ENCODE measurements at places on chromosomes 6 and 20. TPM values are rescaled to one million over a fixed set of nuclear protein-coding genes. Genes with fewer than 3 reads are reported as not detected.
A peak's percentile ranks its signal among the peaks of the same experiment; 100 is the strongest.

Gene CDSN
- not detected for total RNA-seq

Gene EIF6
- 184 TPM for total RNA-seq

Gene E2F1
- 35.3 TPM for total RNA-seq

Gene CFB
- not detected for total RNA-seq

Gene WFDC9
- total RNA-seq, result not detected

Gene UBD
- total RNA-seq, result not detected

Gene ZSCAN9
- 13.1 TPM for total RNA-seq

Gene KIF25
- 2.0 TPM for total RNA-seq

Gene WFDC5
- total RNA-seq, result not detected

Gene BEND6
- 1.9 TPM for total RNA-seq

Gene GPR6
- 0.37 TPM for total RNA-seq

DNA sequence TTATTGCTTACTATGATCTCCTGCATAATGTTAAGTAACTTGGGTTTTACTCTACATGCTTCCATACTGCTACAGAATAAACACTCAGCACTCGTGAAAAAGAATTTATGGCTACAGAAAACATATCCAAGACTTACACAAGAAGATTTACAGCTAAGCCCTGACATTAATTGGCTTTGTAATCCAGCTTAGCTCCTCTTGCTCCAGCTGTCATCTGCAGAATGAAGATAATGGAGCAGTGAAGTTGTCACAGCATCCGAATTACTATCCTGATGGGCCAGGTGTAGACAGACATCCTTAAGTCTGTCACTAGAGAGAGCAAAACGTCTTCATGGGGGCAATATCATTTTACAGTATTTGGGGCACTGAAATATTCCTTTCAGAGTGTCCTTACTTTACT lies 155.3 kb downstream of the PRKN start:
- no peak overlapping the region for H3K27ac ChIP-seq
- H3K4me3 ChIP-seq, result no peak overlapping the region
- no peaks in the 10 kb centered on the region for H3K36me3 ChIP-seq
- DNase-seq, result no peak
- H3K27me3 ChIP-seq, result no peaks in the 10 kb centered on the region

DNA sequence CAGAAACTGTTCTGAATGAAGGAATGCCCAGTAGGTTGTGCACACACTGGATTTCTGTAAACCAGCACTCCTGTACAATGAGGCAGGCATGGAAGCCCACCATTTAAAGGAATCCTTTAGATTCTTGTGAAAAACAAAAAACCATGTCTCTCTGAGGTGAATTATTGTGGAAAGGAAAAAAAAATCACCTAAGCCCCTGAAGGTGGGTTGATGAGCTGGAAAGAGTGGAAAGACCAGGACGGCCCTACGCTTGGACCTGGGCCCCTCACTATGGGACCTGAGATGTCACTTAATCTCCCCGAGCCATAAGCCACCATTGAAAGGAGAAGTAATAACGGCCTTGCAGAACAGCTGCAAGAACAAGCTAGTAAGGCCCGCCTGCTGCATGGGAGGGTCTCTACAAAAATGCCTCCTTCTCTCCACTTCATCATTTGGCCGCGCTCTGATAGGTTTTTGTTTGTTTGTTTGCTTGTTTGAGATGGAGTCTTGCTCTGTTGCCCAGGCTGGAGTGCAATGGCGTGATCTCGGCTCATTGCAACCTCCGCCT lies 68.8 kb downstream of the RAB44 start:
- H3K4me3 ChIP-seq, result no peak overlapping the region
- H3K4me1 ChIP-seq, result no peaks in the 10 kb centered on the region
- H3K27me3 ChIP-seq, result no peaks in the 10 kb centered on the region

DNA sequence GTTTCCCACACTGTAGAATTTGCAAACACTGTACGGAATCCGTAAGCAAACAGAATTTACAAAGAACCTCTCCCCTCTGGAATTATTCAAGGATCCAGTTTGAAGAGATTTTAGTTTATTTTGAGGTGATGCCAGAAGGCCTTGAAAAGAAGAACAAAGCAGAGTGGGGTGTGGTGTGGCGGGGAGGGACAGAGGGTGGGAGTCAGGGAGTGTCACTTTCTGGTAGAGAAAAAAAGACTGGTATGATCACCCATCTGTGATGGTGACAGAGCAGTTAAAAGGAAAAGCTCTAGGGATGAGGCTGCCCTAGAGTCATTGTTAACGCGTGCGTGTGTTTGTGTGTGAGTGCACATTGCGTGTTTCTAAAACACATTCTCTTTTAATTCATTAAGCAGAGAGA lies 97.0 kb upstream of the F13A1 start:
- no peak for DNase-seq
- no peak overlapping the region for H3K4me3 ChIP-seq
- H3K4me1 ChIP-seq, result no peaks in the 10 kb centered on the region
- H3K36me3 ChIP-seq, result no peaks in the 10 kb centered on the region
- peaks cover 1% of the 10 kb centered on the region for H3K27me3 ChIP-seq

- peaks cover 17% of the 10 kb centered on the region for H3K4me1 ChIP-seq
- H3K27ac ChIP-seq, result no peak overlapping the region
- H3K4me3 ChIP-seq, result no peak overlapping the region
These were observed 3.9 kb downstream of the MAP7 start for GRCh38 chr6:136546331-136546730.

DNA sequence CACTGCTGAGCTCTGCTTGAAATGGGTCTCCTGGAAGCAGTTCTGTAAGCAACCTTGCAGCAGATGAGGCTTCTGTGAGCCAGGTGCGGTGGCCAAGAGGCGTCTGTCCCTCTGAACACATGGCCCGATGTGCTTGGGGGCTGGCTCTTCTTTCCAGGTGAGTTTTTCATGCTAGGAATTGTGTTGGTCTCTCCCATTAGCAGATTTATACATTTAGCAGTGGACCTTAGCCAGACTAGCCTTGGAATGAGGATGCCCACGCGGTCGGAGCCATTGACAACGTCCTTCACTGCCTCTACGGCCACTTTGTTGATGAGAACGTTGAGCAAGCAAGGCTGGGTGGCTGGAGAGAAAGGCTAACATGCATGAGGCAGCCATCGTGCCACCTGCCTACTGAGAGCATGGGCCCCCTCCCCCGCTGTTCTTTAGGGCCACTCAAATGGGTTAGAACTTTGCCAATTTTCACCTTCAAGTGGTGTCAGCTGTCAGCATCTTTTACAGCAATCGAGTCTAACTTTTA lies 33.5 kb downstream of the ERMARD start:
- H3K4me1 ChIP-seq, result peaks cover 3% of the 10 kb centered on the region
- H3K27me3 ChIP-seq, result peaks cover 6% of the 10 kb centered on the region
- H3K4me3 ChIP-seq, result no peak overlapping the region
- H3K27ac ChIP-seq, result no peak overlapping the region
- no peaks in the 10 kb centered on the region for H3K36me3 ChIP-seq

DNA sequence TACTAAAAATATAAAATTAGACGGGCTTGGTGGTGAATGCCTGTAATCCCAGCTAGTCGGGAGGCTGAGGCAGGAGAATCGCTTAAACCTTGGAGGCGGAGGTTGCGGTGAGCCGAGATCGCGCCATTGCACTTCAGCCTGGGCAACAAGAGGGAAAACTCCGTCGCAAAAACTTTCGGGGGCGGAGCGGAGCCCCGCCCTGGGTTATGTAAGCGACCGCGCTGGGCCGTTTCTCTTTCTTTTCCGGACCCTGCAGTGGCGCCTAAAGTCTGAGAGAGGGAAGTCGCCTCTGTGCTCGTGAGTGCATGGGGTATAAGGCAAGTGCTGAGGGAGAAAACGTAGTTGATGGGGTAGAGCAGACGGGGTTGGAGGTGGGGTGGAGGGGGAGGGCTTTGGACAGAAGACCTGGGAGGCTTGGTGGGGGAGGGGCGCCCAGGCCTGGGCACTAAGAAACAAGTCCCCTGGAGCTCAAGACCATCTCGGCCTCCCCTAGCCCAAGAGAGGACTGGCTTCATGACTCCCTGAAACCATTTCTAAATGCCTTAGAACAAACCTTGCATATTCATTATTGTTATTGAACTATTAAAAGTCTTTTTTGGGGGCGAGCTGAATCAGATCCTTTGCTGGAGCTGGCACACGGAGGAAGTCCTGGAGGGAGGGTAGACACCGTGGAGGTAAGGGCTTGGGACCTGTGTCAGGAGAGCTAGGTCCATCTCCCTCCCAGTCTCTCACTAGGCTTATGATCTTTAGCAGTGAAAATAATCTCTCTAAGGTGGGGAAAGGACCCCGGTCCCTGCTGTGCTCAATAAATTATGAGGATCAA lies 2.7 kb upstream of the MICA start:
- peaks cover 2% of the 10 kb centered on the region for H3K4me1 ChIP-seq
- no peak for DNase-seq
- peaks cover 3% of the 10 kb centered on the region for H3K27me3 ChIP-seq
- H3K36me3 ChIP-seq, result no peaks in the 10 kb centered on the region
- peak overlapping the region; percentile 38 for H3K4me3 ChIP-seq
- no peak overlapping the region for H3K27ac ChIP-seq

GRCh38 chr6:153449279-153449678 lies 318.2 kb upstream of the RGS17 start:
- H3K27me3 ChIP-seq, result no peaks in the 10 kb centered on the region
- H3K27ac ChIP-seq, result no peak overlapping the region
- H3K36me3 ChIP-seq, result peaks cover 6% of the 10 kb centered on the region
- no peak overlapping the region for H3K4me3 ChIP-seq
- no peaks in the 10 kb centered on the region for H3K4me1 ChIP-seq

GRCh38 chr6:154306696-154307095 lies 49.9 kb downstream of the IPCEF1 start:
- H3K27ac ChIP-seq, result no peak overlapping the region
- no peak for DNase-seq
- no peaks in the 10 kb centered on the region for H3K27me3 ChIP-seq
- no peaks in the 10 kb centered on the region for H3K36me3 ChIP-seq

- peak; percentile 51 for DNase-seq
- no peaks in the 10 kb centered on the region for H3K27me3 ChIP-seq
- H3K4me3 ChIP-seq, result no peak overlapping the region
These were observed 50.1 kb downstream of the CYP24A1 start for GRCh38 chr20:54123587-54124180.

GRCh38 chr6:49540614-49541013 lies 9.9 kb upstream of the C6orf141 start:
- no peak overlapping the region for H3K4me3 ChIP-seq
- no peak overlapping the region for H3K27ac ChIP-seq
- H3K36me3 ChIP-seq, result no peaks in the 10 kb centered on the region

DNA sequence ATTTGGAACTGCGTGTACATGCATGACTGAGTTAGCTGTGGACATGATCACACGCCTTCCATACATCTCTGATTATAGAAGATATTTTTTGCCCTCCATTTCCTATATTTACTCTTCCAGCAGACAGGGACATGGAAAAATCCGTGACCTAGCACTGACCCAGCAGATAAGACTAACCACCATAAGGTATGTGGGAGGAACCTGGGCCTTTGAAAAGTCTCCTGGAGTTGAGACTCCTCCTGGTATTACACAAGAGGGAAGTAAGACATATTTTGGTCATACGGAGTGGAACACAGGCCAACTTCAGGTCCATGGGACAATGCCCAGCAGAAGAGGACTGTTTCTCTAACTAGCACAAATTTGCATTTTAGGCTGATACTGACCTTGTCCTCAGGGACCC lies 13.7 kb upstream of the SIRPB1 start:
- H3K27me3 ChIP-seq, result no peaks in the 10 kb centered on the region
- no peak for DNase-seq
- peaks cover 3% of the 10 kb centered on the region for H3K4me1 ChIP-seq
- H3K4me3 ChIP-seq, result no peak overlapping the region
- no peaks in the 10 kb centered on the region for H3K36me3 ChIP-seq

- no peaks in the 10 kb centered on the region for H3K27me3 ChIP-seq
- H3K4me3 ChIP-seq, result no peak overlapping the region
- H3K27ac ChIP-seq, result no peak overlapping the region
- H3K4me1 ChIP-seq, result no peaks in the 10 kb centered on the region
- H3K36me3 ChIP-seq, result no peaks in the 10 kb centered on the region
- DNase-seq, result no peak
These were observed 11.3 kb downstream of the FKBP5 start for GRCh38 chr6:35677456-35677855.

GRCh38 chr20:31712564-31713311 lies 9.9 kb downstream of the BCL2L1 start:
- H3K4me3 ChIP-seq, result peak overlapping the region; percentile 30
- peaks cover 27% of the 10 kb centered on the region for H3K4me1 ChIP-seq
- H3K36me3 ChIP-seq, result peaks cover 12% of the 10 kb centered on the region

DNA sequence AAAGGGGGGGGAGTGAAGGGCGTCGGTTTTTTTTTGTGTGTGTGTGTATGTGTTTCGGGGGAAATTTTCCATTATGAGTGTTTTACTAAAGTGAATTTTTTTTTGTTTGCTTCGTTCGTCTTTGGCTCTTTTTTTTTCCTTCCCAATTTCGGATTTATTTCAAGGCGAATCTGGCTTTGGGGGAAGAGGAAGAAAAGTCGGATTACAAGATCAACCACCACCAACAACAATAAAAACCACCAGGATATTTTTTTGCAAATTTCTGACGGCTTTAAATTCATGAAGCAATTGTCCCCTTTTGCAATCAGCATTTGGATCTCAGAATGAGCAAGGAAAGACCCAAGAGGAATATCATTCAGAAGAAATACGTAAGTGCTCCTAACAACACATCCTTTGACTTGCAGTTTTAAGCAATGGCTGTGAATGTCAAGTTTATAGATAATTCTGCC lies 372 bp downstream of the JARID2 start:
- H3K36me3 ChIP-seq, result 0 out of 2 replicates have a peak, but pooled peaks cover 3% of the 10 kb centered on the region
- peaks cover 18% of the 10 kb centered on the region for H3K4me1 ChIP-seq
- no peak overlapping the region for H3K27ac ChIP-seq
- H3K27me3 ChIP-seq, result no peaks in the 10 kb centered on the region
- peak overlapping the region; percentile 94 for H3K4me3 ChIP-seq

DNA sequence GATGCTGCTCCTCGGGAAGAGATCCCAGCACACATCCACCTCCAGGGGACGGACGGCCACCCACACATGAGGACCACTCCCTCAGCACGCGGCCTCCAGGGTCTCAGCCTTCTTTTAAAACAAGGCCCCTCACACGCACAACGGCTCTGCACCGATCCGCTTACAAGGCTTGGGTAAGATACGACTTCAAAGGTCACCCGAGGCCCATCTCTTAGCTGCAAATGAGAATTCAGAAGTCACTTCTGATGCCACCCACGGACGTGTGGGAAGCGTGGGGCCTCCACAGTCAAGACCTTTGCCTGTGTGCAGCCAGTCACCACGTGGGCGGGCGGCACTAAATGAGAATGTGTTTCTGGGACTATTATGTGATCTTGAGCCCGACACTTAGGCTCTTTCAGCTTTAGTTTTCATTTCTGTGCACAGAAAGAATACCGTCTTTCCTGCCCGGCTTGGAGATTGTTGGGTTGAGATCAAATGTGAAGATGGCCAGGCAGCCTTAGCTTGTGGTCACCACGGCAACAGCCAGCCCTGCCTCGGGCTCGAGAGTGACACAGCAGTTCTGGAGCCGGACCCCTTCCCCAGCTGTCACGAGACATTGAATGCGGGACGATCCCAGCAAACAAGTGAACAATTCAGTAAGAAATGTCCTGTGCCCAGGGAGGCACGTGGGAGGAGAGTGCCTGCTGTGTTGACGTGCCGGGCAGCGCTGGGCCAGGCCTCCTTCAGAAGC lies 91.6 kb downstream of the RAMACL start:
- no peak overlapping the region for H3K4me3 ChIP-seq
- no peaks in the 10 kb centered on the region for H3K36me3 ChIP-seq
- no peaks in the 10 kb centered on the region for H3K27me3 ChIP-seq
- H3K4me1 ChIP-seq, result no peaks in the 10 kb centered on the region
- no peak overlapping the region for H3K27ac ChIP-seq

- no peaks in the 10 kb centered on the region for H3K36me3 ChIP-seq
- H3K4me3 ChIP-seq, result no peak overlapping the region
- H3K4me1 ChIP-seq, result no peaks in the 10 kb centered on the region
- H3K27me3 ChIP-seq, result no peaks in the 10 kb centered on the region
These were observed 49.3 kb downstream of the SLC35F1 start for GRCh38 chr6:117956386-117956785.

Data from H1 (cell line).